ENCODE measurements at places on chromosomes 11 and 22.

GRCh38 chr22:30877662-30878515 is 90.7 kb downstream of the MORC2 start:
- DNase-seq = no peak

DNA sequence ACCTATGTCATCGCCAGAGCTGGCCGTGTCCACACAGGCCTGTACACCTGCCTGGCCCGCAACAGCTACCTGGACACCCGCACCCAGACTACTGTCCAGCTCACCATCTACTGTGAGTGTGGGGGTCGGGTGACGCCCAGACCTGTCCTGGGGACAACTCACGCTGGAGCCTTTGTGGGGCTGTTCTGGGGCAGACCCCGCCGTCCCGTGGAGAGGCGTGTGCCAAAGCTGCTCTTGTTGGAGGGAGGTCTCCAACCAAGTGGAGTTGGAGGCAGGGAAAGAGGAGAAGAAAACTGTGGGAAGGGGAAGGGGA is 4.3 kb downstream of the VSIG10L2 start:
- no peak for DNase-seq

GRCh38 chr22:17896586-17896985 is 122.3 kb upstream of the BID start:
- DNase-seq = no peak

DNA sequence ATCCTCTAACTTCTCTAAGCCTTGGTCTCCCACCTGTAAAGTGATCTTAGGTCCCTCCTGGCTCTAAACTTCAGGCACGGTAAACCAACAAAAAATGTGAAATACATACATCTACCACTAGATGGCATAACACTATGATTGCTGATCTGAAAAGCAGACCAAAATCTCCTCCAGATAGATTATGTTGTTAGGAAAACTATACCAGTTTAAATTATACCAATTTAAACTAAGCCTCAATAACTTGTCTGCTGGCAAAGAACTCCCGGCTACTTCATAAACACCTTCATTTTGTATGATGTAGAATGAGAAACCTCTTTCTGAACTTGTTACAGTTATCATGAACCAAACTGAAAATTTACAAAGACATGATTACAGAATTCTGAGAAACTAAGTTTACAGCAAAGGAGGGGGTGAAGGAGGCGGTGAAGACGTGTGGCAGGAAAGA is 85.9 kb downstream of the SBF2 start:
- no peak for DNase-seq

DNA sequence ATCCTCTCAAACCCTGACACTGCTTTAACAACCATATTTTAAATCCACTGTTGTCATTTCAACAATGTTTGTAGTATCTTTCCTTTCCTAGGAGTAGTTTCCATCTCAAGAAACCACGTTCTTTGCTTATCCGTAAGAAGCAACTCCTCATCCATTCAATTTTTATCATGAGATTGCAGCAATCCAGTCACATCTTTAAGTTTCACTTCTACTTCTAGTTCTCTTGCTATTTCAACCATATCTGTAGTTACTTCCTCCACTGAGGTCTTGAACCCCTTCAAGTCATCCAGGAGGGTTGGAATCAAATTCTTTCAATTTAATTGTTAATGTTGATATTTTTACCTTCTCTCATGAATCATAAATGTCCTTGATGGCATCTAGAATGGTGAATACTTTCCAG is 22.4 kb downstream of the CCDC82 start:
- DNase-seq = no peak

- DNase-seq = peak; percentile 92
These were observed 54.6 kb downstream of the SPECC1L start for GRCh38 chr22:24325105-24325757.

DNA sequence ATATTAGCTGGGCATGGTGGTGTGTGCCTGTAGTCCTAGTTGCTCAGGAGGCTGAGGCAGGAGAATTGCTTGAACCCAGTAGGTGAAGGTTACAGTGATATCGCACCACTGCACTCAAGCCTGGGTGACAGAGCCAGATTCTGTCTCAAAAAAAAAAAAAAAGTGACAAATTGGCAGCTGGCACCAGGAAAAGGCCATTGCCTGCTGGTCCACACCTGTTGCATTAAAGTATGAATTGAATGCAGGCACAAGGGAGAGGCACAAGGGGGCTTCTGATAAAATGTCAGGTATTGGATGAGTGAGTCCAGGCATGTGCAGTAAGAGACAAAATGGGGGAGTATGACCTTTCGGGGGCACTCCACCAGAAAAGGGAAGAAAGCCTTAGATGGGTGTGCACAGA is 28.2 kb downstream of the ZNF70 start:
- DNase-seq = no peak

DNA sequence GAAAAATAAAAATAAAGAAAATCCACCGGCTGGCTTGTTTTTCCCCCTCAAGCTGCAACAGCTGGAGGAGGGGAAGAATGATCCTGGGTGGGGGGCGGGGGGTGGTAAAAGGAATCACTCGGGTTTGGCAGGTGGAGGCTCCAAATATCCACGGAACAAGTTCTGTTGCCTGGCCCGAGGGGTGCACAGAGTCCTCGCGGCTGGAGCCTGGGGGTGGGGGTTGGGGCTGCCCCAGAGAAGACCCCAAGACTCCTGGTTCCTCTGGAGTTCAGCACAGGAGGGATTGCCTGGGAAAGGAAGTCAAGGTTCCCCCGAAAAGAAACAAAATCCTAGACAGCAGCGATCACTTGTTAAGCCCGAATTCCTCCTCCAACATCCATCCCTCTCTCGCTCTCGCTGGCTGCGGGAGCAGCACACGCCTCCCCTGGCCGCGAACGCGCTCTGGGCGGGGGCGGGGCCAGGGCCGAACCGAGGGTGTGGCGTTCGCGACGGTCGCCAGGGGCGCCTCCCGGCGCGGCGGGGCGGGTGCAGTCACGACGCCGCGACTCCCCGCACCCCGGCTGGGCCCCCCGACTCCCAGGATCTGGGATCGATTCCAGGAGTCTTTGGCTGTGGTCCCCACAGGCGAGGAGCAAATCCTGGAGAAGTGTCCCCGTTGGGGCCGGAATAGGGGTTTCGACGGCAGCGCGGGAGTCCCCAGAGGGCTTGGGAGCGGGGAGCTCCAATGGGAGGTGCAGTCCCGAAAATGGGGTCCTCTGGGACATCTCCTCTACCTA is at the start of gene KCNA4:
Gene KCNA4 (minus strand): TSS at position 443 of the 776 bp plus-strand sequence. CDS start 4,352 bp downstream, outside the sequence.
- no peak for DNase-seq

DNA sequence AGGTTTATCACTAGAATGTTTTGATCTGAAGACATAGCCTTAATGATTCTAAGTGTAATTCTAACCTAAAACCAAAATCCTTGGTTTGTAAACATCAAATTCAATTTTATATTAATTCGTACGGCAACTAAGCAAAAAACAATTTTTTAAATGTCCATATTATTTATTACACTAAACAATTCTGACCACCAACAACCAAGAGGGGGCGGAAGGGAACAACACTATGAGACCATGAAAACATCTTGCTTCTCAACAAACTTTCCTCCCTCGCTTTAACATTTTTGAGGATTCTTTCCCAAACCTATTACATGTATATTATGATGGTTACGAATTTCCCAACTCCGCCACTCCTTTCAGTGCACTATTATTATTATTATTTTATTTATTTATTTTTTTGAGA is 6.5 kb upstream of the UCP2 start:
- no peak for DNase-seq

DNA sequence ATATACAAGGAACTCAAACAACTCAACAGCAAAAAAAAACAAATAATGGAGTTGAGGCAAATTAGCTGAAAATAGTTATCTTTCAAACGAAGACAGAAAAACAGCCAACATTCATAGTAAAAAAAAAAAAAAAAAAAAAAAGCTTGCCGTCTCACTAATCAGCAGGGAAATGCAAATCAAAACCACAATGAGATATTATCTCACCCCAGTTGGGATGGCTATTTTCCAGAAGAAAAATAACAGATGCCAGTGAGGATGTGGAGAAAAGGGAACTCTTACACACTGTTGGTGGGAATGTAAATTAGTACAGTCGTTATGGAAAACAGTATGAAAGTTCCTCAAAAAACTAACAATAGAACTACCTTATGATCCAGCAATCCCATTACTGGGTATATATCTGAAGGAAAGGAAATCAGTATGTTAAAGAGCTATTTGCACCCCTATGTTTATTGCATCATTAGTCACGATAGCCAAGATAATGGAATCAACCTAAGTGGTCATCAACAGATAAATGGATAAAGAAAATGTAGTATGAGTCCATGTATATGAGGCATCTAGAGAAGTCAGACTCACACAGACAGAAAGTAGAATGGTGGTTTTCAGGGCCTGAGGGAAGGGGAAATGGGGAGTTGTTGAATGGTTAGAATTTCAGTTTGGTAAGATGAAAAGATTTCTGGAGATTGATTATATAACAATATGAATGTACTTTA is 56.0 kb downstream of the USP35 start:
- DNase-seq = no peak

DNA sequence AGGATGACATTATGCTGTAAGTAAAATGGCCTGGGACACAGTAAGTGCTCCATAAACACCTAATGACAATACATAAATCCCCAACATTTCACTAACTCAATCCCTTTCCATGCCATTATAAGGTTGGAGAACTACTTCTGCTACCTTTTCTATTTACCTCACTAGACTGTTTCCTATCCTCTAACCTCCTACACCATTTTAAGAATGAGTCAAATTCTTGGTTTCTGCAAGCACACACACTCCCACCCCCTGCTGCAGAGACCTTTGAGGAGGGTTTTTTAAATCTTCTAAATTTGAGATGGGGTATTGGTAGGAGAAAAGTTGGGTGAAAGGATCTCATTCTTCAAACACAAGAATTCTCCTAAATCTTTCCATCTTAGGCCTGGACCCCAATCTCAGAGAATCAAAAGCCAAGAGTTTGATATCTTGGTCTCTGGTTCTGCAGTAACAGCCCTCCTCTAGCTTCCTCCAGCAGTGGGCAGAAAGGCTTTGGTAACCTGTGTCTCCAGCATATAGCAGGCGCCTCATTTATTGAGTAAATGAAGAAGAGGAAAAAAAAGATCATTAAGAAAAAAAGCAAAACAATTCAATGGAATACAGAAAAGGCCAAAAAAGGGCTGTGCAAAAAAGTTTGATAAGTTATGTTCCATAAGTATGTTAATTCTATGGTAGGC is 42.3 kb downstream of the SYTL2 start:
- no peak for DNase-seq

- DNase-seq = peak; percentile 62
These were observed 38.7 kb upstream of the LINC01488 start for GRCh38 chr11:69442807-69443137.

DNA sequence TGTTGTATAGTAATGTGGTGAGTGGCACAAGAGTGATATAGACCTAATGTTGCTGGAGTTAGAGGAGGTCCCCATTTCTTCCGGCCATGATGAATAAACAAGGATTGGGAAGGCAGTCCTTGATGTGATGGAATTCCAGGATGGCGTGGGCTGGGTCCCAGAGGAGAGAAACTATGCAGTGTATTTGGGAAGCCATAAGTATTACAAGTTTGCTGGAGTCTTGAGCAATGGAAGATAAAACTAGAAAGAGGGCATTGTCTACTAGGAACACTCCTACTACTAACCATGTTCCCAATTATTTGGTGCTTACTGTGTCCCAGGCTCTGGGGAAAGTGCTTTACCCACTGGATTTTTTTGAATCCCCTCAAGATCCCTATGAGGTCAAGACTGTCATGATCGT is 20.0 kb downstream of the LDLRAD3 start:
- no peak for DNase-seq

- no peak for DNase-seq
These were observed 22.3 kb downstream of the PATZ1 start for GRCh38 chr22:31323578-31324550.

DNA sequence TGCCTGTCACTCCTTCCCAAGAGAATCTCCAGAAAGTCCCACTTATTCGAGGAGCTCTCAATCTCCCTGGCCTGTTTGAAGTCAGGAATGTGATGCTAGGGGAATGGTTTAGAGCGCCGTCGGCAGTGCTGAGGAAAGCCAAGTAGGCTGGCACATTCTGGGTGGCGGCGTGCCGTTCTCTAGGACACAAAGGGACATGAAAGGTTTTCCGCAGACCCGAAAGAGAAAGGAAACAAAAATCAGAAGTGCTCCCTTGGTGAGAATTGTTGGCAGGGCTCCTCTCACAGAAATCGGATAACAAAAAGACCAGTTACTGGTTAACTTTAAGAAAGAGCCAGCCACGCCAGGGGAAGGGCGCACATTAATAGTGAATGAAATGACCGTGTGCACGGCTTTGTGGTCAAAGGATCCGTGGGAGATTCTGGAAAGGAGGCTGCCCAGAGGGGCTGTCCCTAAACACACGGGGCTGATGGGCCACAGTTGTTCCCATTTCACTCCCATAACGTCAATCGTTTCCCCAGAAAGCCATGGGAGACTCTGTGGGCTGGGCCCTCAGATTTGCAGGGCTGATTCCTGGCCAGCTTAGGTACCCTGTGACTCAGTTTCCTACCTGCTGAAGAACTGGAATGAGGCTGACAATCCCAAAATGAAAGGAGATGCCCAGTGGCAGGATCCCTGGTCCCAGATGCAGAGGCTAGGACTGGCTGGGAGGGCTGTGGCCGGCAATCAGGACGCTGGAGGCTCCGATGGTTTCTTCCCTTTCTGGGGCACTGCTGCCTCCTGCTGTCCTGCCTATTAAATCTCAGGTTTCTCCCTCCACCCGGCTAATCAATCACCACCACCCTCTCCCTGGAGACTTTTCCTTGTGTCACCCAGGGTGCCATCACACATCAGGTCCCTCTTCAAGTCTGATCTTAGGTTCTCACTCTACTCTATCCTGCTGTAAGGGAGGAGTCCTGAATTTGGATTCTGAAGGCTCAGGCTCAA is 82.3 kb downstream of the RCN1 start:
- peak; percentile 25 for DNase-seq

GRCh38 chr11:74679513-74679865 is 51.7 kb downstream of the CHRDL2 start:
- no peak for DNase-seq

GRCh38 chr22:27192135-27192829 is 534.9 kb downstream of the MIAT start:
- DNase-seq = no peak

DNA sequence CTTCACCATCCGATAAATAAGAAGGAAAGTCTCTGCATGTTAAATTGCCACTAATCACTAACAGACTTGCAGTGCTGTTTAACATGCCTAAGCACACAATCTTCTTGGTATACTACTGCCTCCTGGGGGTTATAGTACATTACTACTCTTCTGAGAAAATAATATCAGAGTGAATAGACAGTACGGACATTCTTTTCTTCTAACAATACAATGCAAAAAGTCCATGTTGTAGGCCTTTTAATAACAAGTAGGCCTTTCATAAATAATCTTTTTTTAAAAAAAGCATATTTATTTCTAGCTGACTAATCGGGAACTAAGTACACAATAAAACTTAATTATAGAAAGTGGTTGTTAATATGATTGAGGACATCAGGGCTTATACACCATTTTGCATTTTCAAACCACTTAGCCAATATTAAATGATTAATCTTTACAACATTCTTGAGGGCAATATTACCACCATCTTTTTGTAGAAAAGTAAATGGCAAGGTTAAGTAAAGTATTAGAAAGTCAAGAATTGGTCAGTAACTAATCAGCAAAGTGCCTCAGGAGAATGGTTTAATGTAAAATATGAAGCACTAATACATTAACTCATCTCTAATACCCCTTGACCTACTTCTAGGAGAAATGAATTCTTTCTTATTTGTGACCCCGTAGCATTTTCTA is 84.7 kb downstream of the TTC28 start:
- DNase-seq = peak; percentile 44
